ENCODE measurements at places on chromosomes 16 and 17.

GRCh38 chr16:13127144-13127543 is 225.7 kb downstream of the SHISA9 start:
- DNase-seq: no peak

GRCh38 chr17:2239882-2240430 is 63.6 kb downstream of the SMG6 start:
- DNase-seq: peak; percentile 74

- DNase-seq: no peak
Measured at GRCh38 chr16:30980959-30981358, 4.0 kb upstream of the HSD3B7 start.

DNA sequence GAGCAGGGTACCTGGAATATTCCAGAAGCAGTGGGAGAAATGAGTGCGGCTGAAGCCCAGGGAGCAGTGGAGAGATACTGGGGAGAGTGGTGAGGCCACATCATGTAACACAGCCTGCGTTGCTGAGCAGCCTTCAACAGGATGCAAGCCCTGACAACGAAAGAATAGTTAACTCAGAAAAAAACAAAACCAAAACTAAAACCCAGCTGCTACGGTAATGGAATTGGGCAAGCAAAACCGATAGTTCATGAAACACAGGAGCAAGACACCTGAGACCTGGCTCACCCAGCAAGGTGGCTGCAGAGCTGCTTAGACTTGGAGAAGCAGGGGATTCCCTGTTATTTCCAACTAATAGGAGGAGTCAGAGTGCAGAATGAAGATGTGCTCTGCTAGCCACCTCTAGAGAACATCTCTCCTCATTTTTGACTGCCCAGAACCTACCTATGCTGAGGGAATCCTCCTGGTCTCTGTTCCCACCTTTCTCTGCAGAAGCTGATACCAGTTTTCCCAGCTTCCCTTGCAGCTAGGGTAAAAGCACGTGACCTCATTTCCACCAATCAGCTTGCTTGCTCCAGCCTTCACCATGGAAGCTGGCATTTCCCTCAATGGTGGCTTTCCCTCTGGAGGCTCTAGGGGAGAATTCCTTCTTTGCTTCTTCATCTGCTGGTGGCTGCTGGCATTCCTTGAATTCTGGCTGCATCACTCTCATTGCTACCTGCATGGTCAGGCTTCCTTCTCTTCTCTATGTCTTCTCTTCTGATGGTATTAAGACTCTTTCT is 59.4 kb upstream of the XYLT1 start:
- DNase-seq: no peak

- DNase-seq: peak; percentile 92
Measured at GRCh38 chr17:57481910-57482391, 225.6 kb downstream of the MSI2 start.

GRCh38 chr16:64919929-64920607 is 201.8 kb downstream of the CDH11 start:
- no peak for DNase-seq

- DNase-seq: peak; percentile 38
Measured at GRCh38 chr16:65121870-65122723, at the start of gene CDH11. Gene CDH11, minus strand, starts transcription at chr16:65122063. Its CDS starts 117,194 bp downstream, at chr16:65004869.

GRCh38 chr16:87563714-87564523 is 38.4 kb upstream of the JPH3 start:
- no peak for DNase-seq

GRCh38 chr16:69113216-69113615 is 7.8 kb downstream of the HAS3 start:
- no peak for DNase-seq
